ENCODE measurements at places on chromosomes 5 and 9. TPM values are rescaled to one million over a fixed set of nuclear protein-coding genes. Genes with fewer than 3 reads are reported as not detected.

The ANKRD18B gene
- polyA plus RNA-seq: 0.69 TPM

The EPB41L4A gene
- 23.0 TPM for polyA plus RNA-seq

GRCh38 chr5:9173281-9174048, 372.4 kb downstream of the SEMA5A start:
- no peak for DNase-seq

- DNase-seq: no peak
Measured at GRCh38 chr9:125748446-125749099, 1.4 kb downstream of the PBX3 start.

DNA sequence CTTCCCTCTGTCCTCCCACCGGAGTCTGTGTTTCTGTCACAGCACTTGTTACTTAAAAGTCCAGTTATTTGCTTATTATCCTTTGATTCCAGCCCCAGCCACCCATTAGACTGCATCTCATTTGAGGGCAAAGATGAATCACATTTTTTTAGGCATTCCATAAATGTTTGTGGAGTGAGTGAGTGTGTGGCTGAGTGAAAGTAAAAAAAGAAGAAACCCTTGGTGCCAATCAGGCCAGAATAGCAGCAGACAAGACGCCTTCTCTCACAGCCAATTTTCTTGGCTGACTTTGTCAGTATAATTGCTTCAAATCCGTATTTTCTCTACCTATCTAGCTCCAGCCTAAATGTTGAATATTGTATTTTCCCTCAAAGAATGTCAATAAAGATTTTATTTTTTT, 613.0 kb upstream of the WWC1 start:
- no peak for DNase-seq
